ENCODE measurements at places on chromosomes 16 and 17.

- no peak for DNase-seq
Measured at GRCh38 chr17:5585836-5586521, 1.7 kb upstream of the NLRP1 start.

DNA sequence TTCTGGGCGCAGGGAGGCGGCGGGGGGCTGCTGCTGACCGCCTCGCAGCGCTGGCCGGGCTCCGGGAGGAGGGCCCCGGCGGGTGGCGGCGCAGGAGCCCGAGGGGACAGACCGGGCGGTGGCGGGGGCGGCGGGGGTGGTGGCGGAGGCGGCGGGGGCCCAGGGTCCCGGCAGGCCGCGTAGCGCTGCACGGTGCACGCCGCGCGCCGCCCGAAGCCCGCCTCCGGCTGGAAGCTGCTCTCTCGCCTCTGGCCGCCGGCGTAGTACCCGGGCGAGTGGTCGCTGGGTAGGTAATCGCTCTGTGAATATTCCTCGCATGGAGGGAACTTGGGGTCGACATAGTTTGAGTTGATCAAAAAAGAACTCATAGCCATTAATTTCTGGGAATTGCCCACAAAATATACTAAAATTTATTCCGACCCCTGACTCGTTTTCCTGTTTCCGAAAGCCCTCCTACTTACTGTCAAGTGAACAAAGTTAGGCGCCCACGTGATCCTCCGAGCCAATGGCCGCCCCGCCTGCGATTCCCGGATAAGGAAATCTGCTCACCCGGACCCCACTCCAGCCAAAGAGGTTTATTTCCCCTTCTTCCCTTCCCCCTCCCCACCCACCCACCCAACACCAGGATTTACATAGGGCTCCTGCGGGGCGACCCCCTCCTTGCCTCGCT lies at the start of gene HOXB4:
Gene HOXB4 (minus strand): TSS at position 405 of the 670 bp plus-strand sequence. CDS start 31 bp downstream, at position 374.
- DNase-seq, result peak; percentile 87

- no peak for DNase-seq
Measured at GRCh38 chr17:56979091-56979480, 1.2 kb downstream of the SCPEP1 start.

- no peak for DNase-seq
Measured at GRCh38 chr17:50766222-50767023, 895 bp downstream of the ANKRD40CL start.

Measured in germinal center (tissue), 1 donor.